ENCODE measurements at places on chromosomes 4 and X.

DNA sequence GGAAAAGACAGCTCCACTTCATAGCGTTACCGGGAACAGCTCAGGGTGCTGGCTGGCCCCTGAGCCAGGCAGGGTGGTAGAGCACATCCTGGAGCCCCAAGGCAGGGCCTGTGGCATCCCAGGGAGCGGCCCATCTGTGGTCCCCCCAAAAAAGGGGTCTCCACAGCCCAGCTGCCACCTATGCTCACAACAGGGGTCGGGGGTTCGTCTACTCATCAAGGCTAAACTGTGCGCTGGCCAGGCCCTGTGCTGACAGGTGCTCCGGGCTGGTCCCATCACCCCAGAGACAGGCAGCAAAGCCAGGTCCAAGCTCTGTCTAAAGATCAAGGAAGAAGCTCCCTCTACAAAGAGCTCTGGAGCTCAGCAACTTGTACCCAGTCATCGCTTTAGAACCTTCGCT lies 77.9 kb downstream of the DCTD start:
- no peak for DNase-seq

GRCh38 chrX:125436855-125437254 lies 117.2 kb downstream of the TEX13C start:
- DNase-seq: no peak

DNA sequence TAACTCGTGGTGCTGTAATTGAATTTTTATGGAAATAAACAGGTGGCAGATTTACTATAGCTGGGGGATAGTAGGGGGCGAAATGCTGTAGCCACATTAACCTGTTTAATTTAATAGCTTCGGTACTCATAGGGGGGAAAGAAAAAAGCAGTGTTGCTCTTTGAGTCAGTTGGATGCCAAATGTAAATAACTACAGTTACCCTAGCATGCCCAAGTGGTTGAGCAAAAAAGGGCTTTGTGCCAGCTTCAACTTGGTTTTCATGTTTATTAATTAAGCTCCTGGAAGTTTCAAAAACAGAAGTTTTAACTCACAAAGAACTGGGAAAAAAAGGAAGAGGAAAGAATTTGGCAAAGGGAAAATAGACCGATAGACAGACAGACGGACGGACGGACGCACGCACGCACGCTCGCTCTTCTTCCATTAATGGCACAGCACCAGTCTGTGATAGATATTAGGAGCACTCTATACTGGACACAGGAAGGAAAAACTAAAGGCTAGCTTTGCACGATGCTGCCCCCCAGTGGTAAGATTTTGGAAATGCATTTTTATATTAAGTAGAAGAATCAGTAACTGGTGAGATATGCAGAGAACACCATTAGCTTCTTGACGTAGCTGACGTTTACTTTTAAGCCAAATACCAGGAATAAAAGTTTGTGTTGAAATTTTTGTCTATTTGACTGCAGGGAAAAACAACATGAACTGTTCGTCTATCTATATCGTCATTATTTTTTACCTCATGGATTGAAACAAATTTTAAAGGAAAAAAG lies 151.8 kb downstream of the SLC7A11 start:
- no peak for DNase-seq

- DNase-seq: peak; percentile 62
Observed at GRCh38 chrX:13661735-13662288, 8.9 kb downstream of the TCEANC start.

GRCh38 chrX:115533485-115533884 lies 27.5 kb upstream of the PLS3 start:
- no peak for DNase-seq
